ENCODE measurements at places on chromosomes 13 and 19.
A peak's percentile ranks its signal among the peaks of the same experiment; 100 is the strongest.

GRCh38 chr13:78241278-78241919, 322.8 kb upstream of the EDNRB start:
- no peak for DNase-seq
- no peaks in the 10 kb centered on the region for H3K36me3 ChIP-seq
- H3K4me3 ChIP-seq: no peak overlapping the region

GRCh38 chr19:19169236-19170052, 619 bp downstream of the MEF2B start:
- H3K4me1 ChIP-seq: peaks cover 9% of the 10 kb centered on the region
- H3K36me3 ChIP-seq: no peaks in the 10 kb centered on the region
- H3K27ac ChIP-seq: no peak overlapping the region
- H3K27me3 ChIP-seq: no peaks in the 10 kb centered on the region
- no peak overlapping the region for H3K4me3 ChIP-seq

GRCh38 chr13:65592731-65593130, 1637.4 kb downstream of the PCDH9 start:
- no peaks in the 10 kb centered on the region for H3K27me3 ChIP-seq
- H3K27ac ChIP-seq: no peak overlapping the region
- H3K4me1 ChIP-seq: no peaks in the 10 kb centered on the region
- H3K36me3 ChIP-seq: no peaks in the 10 kb centered on the region

GRCh38 chr13:112143046-112143752, 76.2 kb downstream of the SOX1 start:
- H3K36me3 ChIP-seq: no peaks in the 10 kb centered on the region
- peaks cover 17% of the 10 kb centered on the region for H3K27me3 ChIP-seq
- H3K4me1 ChIP-seq: no peaks in the 10 kb centered on the region
- no peak overlapping the region for H3K4me3 ChIP-seq
- no peak for DNase-seq

- H3K36me3 ChIP-seq: peaks cover 10% of the 10 kb centered on the region
- H3K27me3 ChIP-seq: no peaks in the 10 kb centered on the region
- no peak for DNase-seq
- no peak overlapping the region for H3K27ac ChIP-seq
Measured at GRCh38 chr19:4649392-4650047, 10.2 kb downstream of the TNFAIP8L1 start.

- no peaks in the 10 kb centered on the region for H3K36me3 ChIP-seq
- no peaks in the 10 kb centered on the region for H3K4me1 ChIP-seq
- H3K4me3 ChIP-seq: no peak overlapping the region
- no peaks in the 10 kb centered on the region for H3K27me3 ChIP-seq
Measured at GRCh38 chr19:47542030-47542475, 27.2 kb upstream of the NAPA start.

- H3K4me3 ChIP-seq: no peak overlapping the region
- no peak overlapping the region for H3K27ac ChIP-seq
- no peak for DNase-seq
- H3K36me3 ChIP-seq: no peaks in the 10 kb centered on the region
Measured at GRCh38 chr13:72960541-72960940, 98.3 kb upstream of the KLF5 start.

- H3K27me3 ChIP-seq: peaks cover 25% of the 10 kb centered on the region
- H3K27ac ChIP-seq: no peak overlapping the region
Measured at GRCh38 chr13:25840261-25840660, 211.6 kb downstream of the SHISA2 start.

- H3K36me3 ChIP-seq: no peaks in the 10 kb centered on the region
- no peak overlapping the region for H3K27ac ChIP-seq
- DNase-seq: no peak
- H3K4me3 ChIP-seq: no peak overlapping the region
Measured at GRCh38 chr13:57933606-57934005, 302.1 kb downstream of the PCDH17 start.

DNA sequence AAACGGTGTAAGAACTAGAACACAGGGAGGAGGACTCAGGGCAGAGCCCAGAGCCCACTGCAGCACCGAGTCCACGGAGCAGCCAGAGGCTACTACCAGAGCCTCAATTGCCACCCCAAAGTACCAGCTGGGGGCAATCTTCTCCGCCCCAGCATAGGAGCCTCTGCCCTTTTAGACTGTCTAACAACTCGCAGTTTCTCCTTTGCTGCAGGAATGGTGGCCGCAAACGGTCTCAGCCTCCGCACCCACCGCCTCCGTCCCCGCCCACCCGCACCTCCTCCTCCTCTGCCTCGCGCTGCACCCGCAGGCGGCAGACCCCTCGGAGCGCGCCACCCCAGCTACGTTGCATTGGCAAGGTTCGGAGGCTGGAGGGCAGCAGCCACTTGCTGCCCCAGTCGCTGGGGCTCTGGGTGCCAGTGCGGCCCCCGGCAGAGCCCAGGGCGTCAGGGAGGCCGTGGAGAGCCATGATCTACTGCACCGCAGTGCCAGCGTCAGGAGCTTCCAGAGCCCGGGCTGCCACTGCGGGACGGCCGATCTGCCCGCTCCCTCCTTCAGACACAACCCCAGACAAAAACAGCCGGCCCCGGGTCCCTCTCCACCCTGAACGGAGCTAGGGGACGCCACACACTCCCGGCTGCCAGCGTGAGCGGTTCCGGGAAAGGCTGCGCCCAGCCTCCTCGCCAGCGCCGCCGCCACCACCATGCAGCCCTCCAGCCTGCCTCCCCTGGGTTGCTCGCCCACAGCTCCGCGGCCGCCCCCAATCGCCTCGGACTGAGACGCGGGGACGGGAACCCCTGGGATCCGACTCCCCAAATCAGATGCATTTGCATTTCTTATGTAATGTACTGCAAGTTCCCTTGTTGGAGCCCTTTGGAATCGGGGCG, 1.8 kb downstream of the FGF14 start:
- H3K27me3 ChIP-seq: no peaks in the 10 kb centered on the region
- no peaks in the 10 kb centered on the region for H3K4me1 ChIP-seq
- no peak overlapping the region for H3K27ac ChIP-seq
- no peaks in the 10 kb centered on the region for H3K36me3 ChIP-seq
- no peak for DNase-seq

DNA sequence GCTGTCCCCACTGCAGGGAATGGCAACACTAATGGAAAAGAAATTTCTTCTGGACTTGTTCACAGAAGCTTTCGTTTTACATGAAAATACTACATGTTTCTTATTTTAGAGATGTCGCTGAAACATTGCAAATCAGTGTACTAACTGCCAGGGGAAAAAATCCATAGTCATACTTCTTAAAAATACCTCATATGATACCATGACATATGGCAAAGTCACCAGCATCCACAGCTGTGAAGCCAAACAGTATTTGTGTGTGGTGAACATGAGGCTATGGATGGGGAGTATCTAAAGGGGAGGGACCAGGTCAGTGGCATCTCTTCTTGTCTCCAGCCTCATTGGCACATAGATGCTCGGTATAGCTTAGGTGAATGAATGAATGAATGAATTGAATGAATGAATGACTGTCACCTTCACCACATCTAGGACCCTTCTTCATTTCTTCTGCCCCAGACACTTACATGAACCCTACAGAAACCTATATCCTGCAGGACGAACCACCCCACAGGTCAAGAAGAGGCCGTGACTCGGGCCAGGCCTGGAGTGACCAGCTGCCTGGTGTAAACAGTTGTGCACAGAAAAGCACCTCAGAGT, 14.6 kb upstream of the CD33 start:
- no peak for DNase-seq
- H3K27me3 ChIP-seq: no peaks in the 10 kb centered on the region
- H3K4me3 ChIP-seq: no peak overlapping the region
- no peak overlapping the region for H3K27ac ChIP-seq
- no peaks in the 10 kb centered on the region for H3K4me1 ChIP-seq

GRCh38 chr13:90382425-90382824, 965.1 kb upstream of the MIR17HG start:
- H3K4me1 ChIP-seq: no peaks in the 10 kb centered on the region
- no peaks in the 10 kb centered on the region for H3K36me3 ChIP-seq
- no peak overlapping the region for H3K27ac ChIP-seq
- no peak for DNase-seq
- H3K4me3 ChIP-seq: no peak overlapping the region

DNA sequence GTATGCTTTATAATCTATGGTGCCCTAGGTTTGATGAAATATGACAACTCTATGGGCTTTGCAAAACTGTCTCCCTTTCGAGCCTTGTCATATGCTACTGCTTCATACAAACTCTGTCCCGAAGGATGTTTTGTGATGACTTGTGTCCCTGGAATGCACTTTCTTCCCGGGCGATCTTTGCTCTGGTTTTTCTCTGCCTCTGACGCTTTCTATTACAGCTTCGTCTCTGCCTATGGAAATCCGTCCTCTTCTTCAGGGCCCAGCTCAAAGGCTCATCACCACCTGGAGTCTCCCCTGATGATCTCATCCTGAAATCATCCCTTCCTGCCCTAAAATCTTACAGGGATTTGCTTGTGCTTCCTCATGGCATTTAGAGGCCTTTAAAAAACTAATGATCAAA, 191.5 kb upstream of the KL start:
- H3K27me3 ChIP-seq: no peaks in the 10 kb centered on the region
- H3K4me3 ChIP-seq: peak overlapping the region; percentile 13
- no peak overlapping the region for H3K27ac ChIP-seq

- no peaks in the 10 kb centered on the region for H3K4me1 ChIP-seq
- no peak overlapping the region for H3K4me3 ChIP-seq
- H3K27ac ChIP-seq: no peak overlapping the region
- H3K27me3 ChIP-seq: no peaks in the 10 kb centered on the region
- no peak for DNase-seq
Measured at GRCh38 chr19:48595833-48596232, 10.7 kb upstream of the SPACA4 start.

- H3K36me3 ChIP-seq: no peaks in the 10 kb centered on the region
- peaks cover 11% of the 10 kb centered on the region for H3K4me1 ChIP-seq
- DNase-seq: no peak
- no peak overlapping the region for H3K4me3 ChIP-seq
Measured at GRCh38 chr13:99231721-99232120, 26.5 kb downstream of the GPR18 start.

GRCh38 chr19:11180346-11180745, 17.0 kb downstream of the KANK2 start:
- H3K4me1 ChIP-seq: no peaks in the 10 kb centered on the region
- DNase-seq: no peak
- no peak overlapping the region for H3K4me3 ChIP-seq
- no peaks in the 10 kb centered on the region for H3K27me3 ChIP-seq
- no peak overlapping the region for H3K27ac ChIP-seq

- peak; percentile 56 for DNase-seq
- H3K4me3 ChIP-seq: no peak overlapping the region
- no peaks in the 10 kb centered on the region for H3K27me3 ChIP-seq
- no peaks in the 10 kb centered on the region for H3K4me1 ChIP-seq
- H3K36me3 ChIP-seq: peaks cover 3% of the 10 kb centered on the region
Measured at GRCh38 chr19:56309511-56310185, 5.0 kb downstream of the ZSCAN5A start.

DNA sequence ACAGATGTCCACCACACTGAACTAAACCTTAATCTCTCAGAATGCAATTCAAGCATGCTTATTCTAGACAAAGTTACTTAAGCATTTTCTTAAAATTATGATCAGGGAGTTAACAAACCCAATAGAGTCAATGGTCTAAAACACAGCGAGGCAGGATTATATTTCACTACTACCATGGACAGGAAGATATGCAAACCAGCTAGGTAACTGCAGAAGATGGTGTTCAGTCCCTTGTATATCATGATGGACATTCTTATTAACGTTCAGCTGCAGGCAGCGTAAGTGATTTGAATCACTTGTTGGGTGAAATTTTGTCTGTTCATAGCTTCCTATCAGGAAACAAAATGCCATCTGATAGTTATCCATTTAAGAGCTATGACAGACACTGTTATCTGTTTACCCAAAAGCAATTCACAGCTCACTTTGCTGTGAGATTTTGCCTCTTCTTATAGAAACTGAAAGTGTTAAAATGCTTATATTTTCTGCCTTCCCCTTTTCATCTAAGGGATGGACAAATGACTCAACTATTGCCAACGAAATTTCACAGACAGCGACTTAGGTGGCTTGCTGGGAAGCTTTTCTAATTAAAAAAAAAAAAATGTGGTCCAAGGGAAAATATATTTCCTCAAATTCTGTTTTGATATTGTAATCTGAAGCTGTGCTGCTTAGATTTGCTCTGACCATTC, 591.9 kb downstream of the DACH1 start:
- H3K36me3 ChIP-seq: no peaks in the 10 kb centered on the region
- H3K4me1 ChIP-seq: no peaks in the 10 kb centered on the region
- no peak for DNase-seq
- H3K4me3 ChIP-seq: no peak overlapping the region
- H3K27me3 ChIP-seq: no peaks in the 10 kb centered on the region
- no peak overlapping the region for H3K27ac ChIP-seq

DNA sequence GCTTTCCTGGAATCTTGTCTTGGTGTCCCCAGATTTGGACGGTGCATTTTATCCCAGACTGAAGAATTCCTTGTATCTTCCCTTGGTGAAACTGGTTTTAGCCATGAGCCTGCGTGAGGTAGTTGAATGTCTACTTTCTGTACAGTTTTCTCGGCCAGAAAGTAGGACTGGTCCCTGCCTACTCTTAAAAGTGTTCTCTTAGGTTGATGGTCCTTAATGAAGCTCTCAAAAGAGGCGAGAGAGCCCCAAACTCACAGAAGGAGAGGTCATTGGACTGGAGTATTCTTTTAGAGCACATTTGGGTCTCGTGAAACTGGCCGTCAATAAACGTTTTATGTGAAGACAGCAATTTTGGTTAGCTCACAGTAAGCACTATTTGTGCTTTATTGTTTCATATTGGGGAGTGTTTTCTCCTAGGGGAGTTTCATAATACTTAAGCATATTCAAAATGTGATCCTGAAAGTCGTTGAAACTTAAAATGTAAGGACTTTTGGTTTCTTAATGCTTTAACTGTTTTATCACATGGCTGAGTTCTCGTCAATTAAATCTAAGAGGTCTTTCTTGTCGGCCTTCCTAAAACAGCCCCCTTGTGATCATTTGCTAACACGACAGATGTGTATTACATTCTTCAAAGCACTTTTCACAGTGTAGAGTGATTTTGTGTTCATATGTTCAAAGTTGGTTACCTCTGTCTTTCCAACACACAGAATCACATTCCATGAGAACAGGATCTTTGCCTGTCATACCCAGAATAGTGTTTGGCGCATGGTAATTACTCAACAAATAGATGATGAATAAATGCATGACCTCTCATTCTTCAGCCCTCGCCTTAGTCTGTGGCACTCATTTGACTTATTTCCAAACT, 889 bp downstream of the GTF2F2 start:
- no peaks in the 10 kb centered on the region for H3K36me3 ChIP-seq
- no peaks in the 10 kb centered on the region for H3K27me3 ChIP-seq
- H3K4me3 ChIP-seq: peak overlapping the region; percentile 84
- peaks cover 17% of the 10 kb centered on the region for H3K4me1 ChIP-seq

All from HCT116 (cell line).